ENCODE measurements at places on chromosomes 7 and 10.

DNA sequence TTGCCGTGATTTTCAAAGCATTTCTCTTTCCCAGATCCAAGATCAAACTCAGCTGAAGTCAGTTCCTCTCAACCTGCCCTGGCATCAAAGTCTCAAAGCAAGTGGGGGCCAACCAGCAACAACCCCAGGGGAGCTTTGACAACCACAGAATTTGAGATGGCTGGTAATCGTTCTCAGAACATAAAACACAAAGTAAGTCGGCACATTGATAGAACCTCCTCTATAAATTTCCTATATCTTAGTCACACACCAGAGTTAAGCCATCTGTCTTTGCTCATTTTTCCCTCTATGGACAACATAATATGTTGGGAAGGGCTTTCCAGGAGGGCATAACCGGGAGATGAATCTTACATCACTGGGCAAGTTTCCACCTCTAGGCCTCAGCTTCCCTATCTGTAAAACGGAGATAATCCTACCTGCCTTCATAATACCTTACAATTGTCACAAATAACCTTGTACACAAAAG is 1.2 kb upstream of the DNAJC9 start:
- no peak for DNase-seq

- no peak for DNase-seq
Observed at GRCh38 chr10:86603256-86603655, 51.1 kb upstream of the OPN4 start.

DNA sequence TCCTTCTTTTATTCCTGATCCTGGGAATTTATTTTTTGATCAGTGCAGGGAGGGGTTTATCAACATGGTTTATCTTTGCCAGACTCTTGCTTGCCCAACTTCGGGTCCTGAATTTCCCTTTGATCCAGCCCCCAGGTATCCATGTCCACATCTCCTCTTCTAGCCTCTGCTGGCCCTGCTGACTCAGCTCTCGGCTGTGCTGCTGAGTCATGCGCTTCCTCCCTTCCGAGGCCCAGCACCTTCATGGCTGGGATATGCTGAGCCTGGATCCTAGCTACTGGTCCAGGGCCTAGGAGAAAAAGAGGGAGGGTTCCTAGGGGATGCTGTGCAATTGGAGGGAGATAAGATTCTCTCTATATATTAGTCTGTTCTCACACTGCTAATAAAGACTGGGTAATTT is 380.7 kb upstream of the SHH start:
- no peak for DNase-seq

DNA sequence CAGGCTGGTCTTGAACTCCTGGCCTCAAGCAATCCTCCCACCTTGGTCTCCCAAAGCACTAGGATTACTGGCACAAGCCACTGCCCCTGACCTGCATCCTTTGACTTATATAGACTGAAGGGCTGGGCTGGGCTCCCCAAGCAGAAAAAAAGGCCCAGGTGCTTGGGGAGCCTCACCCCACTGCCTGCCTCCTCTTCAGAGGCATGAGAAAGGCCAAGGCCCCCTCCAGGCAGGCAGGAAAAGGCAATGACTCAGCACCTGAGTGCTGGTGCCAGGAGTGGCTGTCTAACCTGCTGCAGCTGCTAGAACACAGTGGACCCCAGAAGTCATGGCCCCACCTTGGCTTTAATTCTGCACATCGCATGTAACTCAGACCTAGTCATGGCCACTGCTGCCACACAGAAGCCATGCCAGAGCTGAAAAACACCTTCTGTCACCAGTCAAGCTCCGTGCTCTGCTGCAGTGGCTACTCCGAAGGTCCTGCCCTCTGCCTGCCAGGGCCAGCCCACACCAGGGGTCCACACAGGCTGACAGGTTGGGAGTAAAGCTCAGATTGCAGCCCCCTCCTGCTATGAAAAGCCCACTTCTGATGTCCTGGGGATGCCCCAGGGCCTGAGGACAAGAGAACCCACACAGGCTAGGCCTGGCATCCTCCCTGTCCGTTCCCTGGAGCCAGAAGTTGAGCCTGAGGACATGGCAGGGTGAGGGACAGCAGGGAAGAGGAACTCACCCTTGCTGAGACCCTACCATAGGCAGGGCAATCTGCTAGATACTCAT is 48.5 kb downstream of the GRID1 start:
- DNase-seq: no peak

DNA sequence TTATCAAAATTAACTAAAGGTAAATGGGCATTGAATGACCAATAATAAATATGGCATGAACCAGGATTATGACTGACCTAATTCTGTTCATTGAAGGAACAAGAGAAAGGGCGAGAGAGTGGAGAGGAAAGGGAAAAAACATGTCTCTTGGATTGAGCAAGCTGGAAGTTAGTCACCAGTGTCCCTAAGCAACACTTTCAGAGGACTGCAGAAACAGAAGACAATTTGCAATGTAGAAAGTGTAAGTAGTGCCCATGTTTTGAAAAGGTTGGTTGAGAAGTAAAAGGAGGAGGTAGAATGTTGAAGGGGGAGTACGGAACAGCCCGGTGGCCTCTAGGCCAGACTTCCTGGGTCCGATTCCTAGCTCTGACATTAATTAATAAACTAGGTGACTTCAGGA is 94.6 kb downstream of the FAS start:
- no peak for DNase-seq

DNA sequence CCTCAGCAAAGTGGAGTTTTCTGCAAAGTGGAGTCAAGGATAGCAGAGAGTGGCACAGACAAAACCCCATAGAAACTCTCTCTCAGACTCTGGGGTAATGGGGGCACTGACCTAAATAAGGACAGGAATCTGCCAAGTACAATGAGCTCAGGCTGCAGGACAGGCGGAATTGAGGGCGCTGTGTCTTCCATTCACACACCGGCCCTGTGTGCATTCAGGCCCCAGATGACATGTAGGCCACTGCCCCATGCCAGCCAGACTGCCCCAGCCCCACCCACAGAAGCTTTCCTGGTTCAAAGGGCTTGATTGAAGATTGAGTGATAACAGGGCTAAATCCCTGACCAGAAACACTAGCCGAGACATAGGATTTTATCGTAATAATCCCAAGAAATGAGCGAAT is 52.7 kb downstream of the EEPD1 start:
- DNase-seq: no peak

DNA sequence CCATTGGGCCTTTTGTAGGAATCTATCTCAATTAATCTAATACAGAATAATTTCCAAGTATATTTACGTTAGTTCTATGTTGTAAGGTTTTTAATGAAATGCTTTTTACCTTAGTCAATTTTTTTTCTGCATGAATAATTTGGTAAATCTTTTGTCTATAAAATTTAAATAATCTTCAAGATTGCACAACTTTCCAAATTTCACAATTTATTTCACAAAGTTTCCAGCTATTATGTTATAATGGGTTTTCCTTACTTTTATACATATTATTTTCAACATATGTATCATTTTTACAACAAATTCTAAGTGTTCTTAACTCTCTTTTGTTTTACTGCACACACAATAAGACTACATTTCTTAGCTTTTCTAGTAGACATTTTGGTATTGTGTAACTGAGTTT is 470.7 kb downstream of the ETV1 start:
- DNase-seq: no peak

- no peak for DNase-seq
Observed at GRCh38 chr10:64732372-64732957, 1211.3 kb downstream of the REEP3 start.

DNA sequence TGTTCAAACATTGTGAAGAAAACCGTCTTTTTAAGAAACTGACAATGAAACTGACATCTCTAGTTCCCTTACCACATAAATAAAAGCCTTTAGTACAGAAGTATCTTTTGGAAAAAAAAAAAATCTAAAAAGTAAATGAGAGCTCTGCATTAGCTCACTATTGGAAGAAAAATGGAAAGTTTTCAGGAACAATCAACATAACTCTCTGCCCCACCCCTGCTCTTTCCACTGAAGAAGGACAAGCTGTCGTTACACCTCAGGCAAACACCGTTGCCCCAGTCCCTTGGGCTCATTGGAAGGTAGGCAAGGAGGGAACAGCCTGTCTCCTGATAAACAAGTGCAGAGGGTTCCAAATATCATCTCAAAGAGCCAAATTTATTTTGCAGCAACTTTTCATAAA is 22.4 kb upstream of the C1QL3 start:
- DNase-seq: no peak

DNA sequence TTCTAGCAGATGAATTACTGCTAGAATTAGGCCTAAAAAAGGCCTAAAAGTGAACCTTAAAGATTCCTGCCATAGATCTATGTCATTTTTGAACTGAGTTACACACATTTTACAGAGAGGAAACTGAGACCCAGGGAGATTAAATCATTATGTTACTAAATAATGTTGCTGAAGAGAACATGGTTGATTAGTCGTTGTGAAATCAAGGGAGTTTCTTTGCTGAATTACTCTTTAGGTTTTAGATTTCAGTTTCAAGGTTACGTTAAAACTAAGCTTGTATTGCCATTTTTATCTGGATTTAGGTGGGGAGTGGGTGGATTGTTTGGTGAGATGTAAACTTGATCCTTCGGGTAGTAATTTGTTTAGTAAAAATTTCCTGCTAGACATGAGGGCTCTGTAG is 21.3 kb downstream of the CDK14 start:
- DNase-seq: no peak

- DNase-seq: no peak
Observed at GRCh38 chr10:80938903-80939302, 401.2 kb downstream of the SH2D4B start.

DNA sequence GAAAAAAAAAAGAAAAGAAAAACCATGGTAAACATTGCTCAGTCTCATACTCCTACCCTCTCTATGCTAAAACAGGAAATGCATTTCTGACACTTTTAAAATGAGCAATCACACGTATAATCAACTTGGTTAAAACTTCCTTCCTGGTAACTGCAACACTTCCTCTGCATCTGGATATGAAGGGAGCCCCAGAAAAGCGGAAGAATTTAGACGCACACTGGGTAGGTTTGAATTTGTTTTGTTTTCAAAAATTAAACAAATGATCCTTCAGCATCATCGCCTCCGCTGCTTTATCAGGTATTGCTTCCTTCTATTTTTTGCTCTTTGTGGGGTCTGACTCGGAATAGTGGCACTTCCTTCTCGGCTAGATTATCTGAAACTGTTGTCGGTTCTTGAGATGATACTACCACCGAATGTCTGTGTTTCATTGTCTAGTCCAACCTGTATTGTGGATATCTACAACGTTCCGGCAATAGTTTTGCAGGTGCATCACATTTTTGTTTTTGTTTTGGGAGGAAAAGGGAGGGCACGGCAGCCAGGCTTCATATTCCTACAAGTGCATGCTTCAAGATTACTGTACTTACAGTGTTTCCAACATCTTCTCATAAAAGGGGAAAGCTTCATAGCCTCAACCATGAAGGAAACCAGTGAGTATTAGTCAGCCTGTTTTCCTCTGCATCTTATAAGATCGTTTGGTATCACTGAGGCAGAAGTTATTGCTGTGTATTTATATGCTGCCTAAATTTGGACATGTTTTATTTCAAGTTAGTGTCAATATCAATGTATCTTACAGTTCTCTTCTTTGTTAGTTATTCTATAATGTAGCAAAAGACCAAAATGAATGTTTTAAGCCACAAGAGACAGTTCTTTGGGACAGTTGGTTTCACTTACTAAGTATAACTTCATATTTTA is at the start of gene PIK3CG:
Gene PIK3CG, plus strand, starts transcription at position 153 of the 912 bp plus-strand sequence. CDS start 2,280 bp downstream, outside the sequence.
- DNase-seq: no peak

GRCh38 chr10:80197972-80198916 is 7.1 kb downstream of the ANXA11 start:
- DNase-seq: no peak

- DNase-seq: no peak
Observed at GRCh38 chr7:31033674-31034300, 18.3 kb upstream of the ADCYAP1R1 start.

Data from anterior cingulate cortex (tissue), 58 donors.